Activated naive CD8-positive, alpha-beta T cell treated with anti-CD3 and anti-CD28 coated beads, Interleukin-2, amount 10 ng/mL, durations not matched to agents 7 days and 5 days (primary cell): ENCODE measurements at places on chromosomes 6 and 20. TPM values are rescaled to one million over a fixed set of nuclear protein-coding genes. Genes with fewer than 3 reads are reported as not detected.

- no peak for DNase-seq
- H3K27ac ChIP-seq, result no peak overlapping the region
- H3K4me3 ChIP-seq, result no peak overlapping the region
- no peaks in the 10 kb centered on the region for H3K36me3 ChIP-seq
Observed at GRCh38 chr6:169420912-169421543, 167.4 kb upstream of the THBS2 start.

DNA sequence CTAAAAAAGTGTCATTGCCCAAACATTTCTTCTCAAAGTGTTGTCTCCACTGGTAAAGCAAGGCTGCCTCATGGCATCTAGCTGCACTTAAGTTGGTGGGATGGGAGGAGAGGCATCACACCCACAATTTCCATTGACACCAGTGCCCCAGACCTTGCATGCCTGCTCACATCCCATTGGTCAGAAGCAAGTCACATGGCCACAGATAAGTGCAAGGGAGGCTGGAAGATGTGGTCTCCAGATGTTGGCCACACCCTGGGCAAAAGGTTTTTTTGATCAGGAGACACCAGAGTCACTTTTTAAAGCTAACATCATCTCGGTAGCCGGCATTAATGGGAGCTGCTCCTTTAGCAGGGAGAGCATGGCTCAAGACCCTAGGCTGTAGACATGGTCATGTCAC lies 157.1 kb upstream of the CST7 start:
- peaks cover 9% of the 10 kb centered on the region for H3K4me1 ChIP-seq
- no peak for DNase-seq
- H3K36me3 ChIP-seq, result no peaks in the 10 kb centered on the region
- no peak overlapping the region for H3K4me3 ChIP-seq
- peaks cover 8% of the 10 kb centered on the region for H3K27me3 ChIP-seq

Gene CGAS
- total RNA-seq, result 26.6 TPM

DNA sequence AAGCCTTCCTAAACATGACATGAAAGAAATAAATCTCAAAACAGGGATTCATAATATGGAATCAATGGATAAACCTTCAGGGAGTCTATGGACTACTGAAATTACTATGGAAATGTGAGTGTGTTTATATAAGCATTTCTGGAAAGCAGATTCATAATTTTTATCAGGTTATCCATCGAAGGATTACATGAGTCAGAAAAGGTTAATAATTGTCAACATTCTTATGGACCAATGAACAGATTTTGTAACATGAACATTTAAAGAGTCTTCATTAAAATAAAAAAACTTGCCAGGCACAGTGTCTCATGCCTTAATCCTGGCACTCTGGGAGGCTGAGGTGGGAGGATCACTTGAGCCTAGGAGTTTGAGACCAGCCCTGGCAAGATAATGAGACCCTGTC lies 84.8 kb downstream of the AHI1 start:
- no peak overlapping the region for H3K4me3 ChIP-seq
- peaks cover 4% of the 10 kb centered on the region for H3K36me3 ChIP-seq
- no peak overlapping the region for H3K27ac ChIP-seq
- H3K27me3 ChIP-seq, result no peaks in the 10 kb centered on the region

DNA sequence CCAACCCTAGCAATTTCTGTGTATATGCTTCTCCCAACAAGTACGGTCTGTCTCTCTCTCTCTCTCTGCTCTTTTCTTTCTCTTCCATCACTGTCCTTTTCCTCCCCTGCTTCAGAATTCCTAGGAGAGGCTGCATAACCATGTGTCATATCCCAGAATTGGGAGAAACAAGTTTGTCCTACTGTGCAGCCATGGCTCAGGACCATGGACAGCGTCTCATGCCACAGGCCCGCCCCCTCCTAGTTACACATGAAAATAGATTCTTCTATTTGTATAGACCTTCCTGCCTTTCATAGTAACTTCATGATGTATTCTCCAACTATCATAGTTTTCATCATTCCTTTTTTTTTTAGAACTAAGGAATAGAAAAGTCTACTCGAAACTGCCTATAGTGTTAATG lies 98.0 kb downstream of the FNDC1 start:
- H3K27ac ChIP-seq, result no peak overlapping the region
- no peaks in the 10 kb centered on the region for H3K4me1 ChIP-seq
- no peaks in the 10 kb centered on the region for H3K36me3 ChIP-seq
